ENCODE measurements at places on chromosomes 1 and 21.
A peak's percentile ranks its signal among the peaks of the same experiment; 100 is the strongest.

DNA sequence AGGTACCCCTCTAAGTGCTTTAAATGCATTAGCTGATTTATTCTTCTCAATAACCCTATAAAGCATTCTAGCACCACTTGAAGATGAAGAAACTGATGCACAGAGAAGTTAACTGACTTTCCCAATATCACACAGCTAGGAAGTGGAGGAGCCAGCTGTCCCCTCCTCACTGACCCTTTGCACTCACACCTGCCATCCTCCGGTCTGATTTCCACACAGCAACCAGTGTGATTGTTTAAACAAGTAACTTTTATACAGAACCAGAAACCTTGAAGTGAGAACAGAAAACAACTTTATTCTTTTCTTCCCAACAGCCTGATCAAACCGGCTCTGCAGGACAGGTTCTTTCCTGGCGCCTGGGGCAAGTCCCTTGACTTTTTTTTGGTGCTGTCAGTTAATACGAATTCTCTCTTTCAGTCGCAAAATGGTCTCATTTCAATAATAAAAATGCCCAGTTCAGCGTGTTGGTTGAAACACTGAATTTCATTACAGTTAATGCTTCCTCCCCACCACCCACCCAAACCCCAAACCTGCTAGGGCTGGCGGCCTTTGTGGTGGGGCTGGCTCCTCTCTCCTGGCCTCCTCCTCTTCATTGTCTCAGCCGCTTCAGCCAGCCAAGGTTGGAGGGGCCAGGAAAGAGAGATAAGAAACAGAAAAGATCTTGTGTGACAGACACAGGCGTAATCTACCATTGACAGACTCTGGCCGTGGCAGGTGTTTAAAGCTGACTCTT lies 26.4 kb upstream of the EEIG2 start:
- no peak for DNase-seq

- no peak for DNase-seq
Observed at GRCh38 chr1:5477716-5478115, 514.5 kb downstream of the NPHP4 start.

DNA sequence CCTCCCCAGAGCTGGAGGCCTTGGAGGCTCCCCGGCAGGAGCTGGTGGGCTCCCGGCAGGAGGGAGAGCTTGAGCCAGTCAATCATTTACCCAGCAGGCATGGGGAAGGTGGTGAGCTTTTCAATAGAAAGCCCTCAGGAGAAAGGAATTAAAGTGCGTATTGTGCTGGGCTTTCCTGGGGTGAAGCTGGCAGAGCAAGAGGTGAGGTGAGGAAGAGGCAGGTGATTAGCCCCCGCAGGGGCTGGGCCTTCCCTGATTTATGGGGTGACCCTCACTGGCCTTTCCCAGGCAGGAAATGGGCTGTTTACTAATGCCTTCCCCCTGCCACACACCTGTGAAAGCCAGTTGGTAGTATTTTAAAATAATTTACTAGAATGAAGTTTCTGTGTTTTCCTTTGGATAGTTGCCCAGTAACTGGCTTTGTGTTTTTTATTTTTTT lies 25.8 kb downstream of the CLDN14 start:
- peak; percentile 32 for DNase-seq

DNA sequence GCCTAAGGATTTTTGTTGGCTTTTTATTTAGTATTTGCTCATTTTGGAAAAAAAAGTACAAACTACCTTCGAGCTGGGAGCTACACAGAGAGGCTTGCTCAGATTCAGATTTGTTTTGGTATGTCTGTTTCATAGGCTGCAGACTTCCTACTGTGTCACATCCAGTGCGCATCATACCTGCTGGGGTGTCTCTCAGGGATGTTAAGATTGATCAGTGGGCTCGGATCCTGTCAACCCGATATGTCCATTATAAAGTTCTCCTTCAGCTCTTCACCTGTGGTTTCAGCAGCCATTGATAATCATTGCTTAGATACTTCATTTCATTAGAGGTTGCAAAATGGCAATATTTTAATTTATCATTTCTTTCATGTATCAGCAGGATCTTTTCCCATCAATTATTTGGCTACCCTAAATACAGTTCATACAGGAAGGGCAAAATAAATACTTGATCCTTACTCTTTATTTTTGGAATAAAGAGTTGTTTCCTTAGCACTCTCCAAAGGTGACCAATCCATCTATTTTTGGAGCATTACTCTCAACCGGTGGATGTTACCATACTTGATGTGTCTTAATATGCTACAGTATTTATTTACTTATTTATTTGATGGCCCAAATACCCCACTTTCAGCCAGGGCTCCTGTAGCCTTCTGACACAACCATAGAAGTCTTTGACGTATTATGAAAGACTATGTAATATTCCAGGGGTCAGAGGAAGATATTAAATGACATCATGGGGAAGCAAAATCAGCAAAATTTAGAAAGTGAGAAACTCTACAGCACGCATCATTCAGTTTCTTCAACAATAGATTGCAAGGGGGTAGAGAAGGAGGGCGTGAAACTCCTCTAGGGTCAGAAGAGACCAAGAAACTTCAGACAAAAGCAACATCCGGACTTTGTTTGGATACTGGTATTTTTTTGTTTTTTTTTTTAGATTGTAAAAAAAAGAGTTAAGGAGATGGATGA lies 55.3 kb upstream of the HNRNPU start:
- DNase-seq, result no peak

DNA sequence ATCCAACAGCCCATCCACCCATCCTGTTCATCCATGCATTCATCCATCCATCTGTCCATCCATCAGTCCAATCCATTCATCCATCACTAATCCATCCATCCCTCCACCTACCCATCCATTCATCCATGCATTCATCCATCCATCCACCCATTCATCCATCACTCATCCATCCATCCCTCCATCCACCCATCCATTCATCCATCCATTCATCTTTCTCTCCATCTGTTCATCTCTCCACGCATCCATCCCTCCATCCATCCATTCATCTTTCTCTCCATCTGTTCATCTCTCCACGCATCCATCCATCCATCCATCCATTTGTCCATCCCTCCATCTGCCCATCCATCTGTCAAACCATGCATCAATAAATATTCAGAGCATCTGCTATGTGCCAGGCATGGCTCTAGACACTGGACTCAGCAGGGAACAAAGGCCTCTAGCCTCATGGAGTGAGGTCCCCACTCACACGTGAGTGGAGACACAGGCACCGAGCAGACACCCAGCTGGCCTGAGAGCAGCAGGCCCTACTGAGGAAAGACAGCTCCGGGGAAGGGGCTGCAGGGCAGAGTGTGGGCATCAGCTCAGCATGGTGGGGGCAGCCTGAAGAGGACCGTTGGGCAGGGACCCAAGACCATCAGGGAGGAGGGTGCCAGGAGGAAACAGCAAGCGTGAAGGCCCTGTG lies 9.6 kb downstream of the KRTAP10-1 start:
- DNase-seq, result no peak

DNA sequence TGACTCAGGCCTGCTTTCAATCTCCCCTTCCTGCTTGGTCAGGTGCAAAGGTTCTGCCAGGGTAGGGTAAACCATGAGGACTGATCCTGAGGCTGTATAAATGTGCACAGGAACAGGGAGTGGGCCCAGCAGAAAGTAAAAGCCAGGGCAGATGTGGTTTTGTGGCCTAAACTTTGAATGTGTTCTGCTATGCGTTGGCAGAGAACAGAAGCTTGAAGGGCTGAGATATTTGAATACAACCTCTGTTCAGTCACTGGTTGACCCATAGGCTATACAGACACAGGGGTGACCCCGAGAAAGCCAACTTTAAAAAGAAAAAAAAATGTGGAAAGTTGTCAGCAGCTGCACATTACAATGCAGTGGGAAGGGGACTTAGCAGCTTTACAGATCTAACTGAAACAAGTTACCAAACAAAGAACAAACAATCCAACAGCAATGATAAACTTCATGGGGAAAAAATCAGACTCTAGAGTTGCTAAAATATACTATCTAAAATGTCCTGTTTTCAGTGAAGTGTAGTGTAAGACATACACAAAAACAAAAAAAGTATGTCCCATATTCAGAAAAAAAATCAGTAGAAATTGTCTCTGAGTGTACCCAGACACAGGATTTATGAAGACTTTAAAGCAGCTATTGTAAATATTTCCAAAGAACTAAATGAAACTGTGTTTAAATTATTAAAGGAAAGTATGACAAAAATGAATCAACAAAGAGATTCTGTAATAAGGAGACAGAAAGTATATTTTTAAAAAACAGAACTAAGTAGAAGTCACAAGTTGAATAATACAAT lies 216.1 kb downstream of the RPS6KC1 start:
- no peak for DNase-seq

- no peak for DNase-seq
Observed at GRCh38 chr1:41868241-41868998, 50.3 kb downstream of the HIVEP3 start.

DNA sequence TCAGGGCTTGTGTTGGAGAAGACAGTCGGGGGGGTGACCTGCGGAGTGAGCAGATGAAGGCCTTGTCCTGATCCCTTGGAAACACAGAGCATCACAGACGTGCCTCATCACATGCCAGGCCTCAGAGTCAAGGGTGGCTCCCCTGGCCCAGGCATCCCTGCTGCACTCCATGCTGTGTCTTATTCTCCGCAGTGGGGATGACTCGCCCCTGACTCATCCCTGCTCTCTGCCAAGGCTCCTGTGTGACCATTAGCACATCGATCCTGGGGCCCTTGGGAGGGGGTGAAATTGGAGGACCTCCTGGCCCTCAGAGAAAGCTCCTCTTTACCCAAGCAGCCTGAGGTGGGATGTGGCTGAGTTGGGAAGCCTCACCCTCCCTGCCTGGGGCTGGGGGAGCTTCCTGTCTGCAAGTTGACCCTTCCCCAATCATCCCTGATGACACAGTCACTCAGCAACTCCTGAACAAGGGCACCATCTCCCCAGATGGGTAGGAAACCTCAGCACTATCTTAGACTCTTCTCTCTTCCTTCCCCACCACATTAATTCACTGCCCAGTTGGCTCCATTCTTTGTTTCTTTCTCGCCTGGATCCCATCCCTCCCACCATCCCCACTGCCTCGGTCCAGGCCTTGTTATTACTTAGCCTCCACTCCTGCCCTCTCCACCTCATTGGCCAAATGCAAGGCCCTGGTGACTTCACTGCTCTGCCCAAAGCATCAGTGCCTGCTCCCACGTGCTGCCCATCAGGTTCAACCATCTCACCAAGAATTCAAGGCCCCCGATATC lies 74.6 kb downstream of the CAMK2N1 start:
- DNase-seq, result no peak

DNA sequence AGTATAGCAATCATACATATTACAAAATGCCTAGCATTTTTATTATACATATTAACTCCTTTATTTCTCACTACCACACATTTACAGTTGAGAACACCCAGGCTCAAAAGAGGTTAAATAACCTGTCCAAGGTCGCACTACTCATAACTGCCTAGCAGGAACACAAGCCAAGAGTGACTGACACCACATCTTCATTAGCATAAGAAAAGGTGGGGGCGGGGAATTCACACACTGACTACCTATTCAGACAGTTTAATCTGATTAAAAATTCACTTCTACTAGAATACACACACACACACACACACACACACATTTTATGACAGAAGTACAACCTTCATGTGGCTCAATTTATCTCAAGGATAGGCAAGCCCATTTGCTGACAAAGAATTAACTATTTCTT lies 77.8 kb upstream of the CACHD1 start:
- DNase-seq, result no peak

DNA sequence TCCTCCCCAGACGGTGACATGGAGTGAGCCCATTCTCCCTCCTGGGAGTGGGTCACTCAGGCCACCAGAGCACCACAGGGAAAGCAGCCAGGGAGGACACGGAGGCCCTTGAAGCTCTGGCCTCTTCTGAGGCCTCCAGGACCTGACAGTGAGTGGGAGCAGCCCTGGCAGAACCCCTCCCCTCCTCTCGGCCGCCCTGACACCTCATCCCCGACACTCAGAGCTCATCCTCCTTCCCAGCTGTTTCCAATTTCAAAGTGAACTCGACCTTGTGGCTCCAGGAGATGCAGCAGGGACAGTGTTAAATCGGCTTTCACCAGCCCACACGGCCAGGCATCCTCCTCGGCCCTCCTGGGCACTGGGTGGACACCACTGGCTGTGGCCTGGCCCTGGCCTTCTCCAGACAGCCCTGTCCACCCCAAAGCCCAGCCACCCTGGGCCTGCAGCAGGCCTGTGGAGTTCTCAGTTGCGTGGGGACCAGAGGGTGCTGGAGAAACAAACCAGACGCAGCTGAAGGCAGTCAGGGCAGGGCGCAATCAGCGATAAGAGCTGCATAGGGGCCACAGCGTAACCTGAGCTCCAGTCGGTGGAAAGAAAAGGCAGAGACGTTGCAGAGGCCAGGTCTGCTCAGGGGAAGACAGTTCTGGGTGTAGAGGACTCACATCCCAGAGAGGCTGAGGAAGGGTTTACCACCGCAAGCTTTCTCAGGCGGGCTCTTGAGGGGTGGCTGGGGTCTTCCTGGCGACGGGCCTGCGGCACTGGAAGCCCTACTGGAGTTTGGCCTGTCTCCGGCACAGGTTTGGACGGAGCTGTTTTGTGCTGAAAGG lies 27.1 kb downstream of the FTCD start:
- DNase-seq, result no peak

GRCh38 chr1:29123053-29123886 lies 433 bp downstream of the TMEM200B start:
- no peak for DNase-seq

- DNase-seq, result no peak
Observed at GRCh38 chr1:211376807-211377470, 50.3 kb downstream of the TRAF5 start.

GRCh38 chr1:159979257-159979656 lies 25.2 kb upstream of the SLAMF9 start:
- DNase-seq, result no peak

DNA sequence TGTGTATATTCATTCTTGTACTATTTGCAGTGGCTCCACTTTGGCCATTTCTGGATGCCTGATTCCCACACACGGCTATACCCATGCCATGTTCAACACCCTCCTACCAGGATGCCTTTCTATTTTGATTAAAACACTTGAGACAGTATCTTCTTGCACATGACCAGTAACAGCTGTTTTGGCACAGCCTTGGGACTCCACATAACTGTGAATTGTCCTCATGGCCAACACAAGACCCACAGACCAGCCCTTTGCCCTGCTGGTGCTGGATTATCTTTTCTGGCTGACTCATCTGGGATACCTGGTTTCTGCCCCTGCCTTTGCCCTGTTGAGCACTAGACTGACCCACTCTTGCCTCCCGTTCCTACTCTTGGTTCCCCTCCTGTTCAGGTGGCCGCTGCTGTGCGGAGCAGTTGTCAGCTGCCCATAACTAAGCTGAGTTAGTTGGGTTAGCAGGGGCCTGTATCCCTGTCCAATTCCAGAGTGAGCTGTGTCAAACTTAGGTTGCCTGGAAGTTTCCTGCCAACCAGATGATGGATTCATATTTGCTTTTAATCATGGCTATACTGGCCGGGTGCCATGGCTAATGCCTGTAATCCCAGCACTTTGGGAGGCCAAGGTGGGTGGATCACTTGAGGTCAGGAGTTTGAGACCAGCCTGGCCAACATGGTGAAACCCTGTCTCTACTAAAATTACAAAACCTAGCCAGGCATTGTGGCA lies 10.8 kb upstream of the EYA3 start:
- no peak for DNase-seq

GRCh38 chr21:41427556-41427955 lies 1.5 kb downstream of the MX1 start:
- DNase-seq, result no peak

- no peak for DNase-seq
Observed at GRCh38 chr1:202578001-202578504, 132.2 kb downstream of the SYT2 start.

GRCh38 chr1:169608226-169608625 lies 21.7 kb downstream of the SELP start:
- DNase-seq, result no peak

All from hematopoietic multipotent progenitor cell (in vitro differentiated cells).